ENCODE measurements at places on chromosomes 3 and 15.

DNA sequence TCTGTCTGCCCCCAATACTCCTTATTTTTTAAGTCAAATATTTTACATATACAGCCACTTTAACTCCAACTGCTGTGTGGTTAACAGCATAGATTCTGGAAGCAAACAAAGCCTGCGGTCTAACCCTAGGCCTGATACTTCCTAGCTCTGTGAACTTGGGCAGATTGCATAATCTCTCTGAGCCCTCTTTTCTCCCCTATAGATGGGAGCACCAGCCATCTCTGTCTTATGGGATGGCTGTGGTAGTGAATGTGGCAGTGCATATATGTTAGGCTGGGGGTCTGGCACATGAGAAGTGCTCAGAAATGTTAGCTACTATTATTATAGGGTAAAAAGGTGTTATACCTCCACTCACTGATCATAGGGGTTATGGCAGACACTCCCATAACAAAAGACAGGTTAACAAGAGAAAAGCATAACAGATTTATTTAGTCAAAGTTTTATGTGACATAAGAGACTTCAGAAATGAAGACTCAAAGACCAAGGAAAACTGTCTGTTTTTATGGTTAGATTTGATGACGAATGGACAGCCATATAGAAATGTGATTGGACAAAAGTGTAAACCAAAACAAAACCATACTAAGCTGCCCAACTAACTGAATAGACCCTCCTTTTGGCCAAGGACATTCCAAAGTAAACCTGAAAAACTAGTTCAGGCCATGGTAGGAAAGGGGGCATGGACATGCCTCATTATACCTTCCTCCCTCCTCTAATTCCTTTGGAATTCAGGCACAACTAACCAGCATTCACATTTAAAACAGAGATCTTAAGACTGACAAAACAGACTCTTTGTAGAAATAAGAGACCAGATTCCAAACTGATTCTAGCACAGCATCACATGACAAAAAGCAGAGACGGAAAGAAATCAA lies 53.9 kb upstream of the DAZL start:
- DNase-seq: no peak

- no peak for DNase-seq
These were observed 45.3 kb downstream of the HCN4 start for GRCh38 chr15:73323374-73323955.

DNA sequence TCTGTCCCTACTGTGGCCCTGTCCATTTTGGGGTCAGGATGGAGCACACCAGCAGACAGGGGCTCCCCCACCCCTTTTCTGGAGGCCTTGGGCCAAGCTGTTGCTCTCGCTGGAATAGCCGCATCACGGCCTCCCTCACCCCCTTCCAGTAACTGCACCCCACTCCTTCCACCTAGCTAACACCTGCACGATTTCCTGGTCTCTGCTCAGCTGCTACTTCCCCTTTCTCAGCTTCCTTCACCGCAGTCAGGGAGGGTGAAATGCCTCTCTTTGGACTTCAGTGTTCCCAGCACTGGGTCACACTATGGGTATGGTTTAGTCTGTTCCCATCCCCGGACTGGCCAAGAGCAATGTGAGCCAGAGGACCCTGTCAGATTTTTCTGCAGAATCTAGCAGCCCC lies 400.2 kb downstream of the MCTP2 start:
- no peak for DNase-seq

- no peak for DNase-seq
These were observed 75.3 kb downstream of the ZNF609 start for GRCh38 chr15:64535460-64536243.

DNA sequence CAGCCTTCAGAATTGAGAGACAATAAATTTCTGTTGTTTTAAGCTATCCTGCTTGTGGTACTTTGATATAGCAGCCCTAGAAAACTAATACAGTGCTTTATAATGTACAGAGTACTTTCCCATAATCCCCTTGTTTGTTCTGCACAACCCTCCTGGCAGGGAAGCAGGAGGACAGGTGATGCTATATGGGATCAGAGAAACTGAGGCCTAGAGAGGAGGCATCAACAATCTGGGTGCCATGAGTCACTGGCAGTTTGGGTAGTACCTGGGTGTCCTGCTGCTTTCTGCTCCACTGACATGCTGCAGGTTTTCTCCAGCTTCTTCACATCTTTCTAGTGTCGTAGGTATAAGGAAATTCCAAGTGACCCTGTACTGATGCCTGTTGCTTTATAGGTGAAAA lies 55.0 kb downstream of the CTDSPL start:
- no peak for DNase-seq

DNA sequence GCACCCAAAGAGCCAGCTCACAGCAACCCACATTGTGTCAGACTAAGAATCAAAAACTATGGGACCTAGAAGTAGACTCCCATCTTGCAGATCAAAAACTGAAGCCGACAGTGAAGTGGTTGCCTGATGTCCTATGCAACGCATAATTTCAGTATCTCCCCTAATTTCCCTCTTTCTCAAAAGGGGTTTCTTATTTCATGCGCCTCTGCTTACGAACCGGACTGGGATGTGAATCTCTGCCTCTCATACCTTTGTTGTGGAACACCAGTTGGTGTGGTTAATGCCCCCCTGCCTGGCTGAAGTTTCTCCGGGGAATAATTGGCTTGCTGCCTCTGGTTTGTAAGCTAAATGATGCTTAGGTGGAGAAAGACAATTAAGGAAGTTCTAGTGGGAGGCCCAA lies 514 bp upstream of the FAM174B start:
- DNase-seq: no peak

- DNase-seq: no peak
These were observed 10.1 kb upstream of the LRRC15 start for GRCh38 chr3:194379651-194380050.

DNA sequence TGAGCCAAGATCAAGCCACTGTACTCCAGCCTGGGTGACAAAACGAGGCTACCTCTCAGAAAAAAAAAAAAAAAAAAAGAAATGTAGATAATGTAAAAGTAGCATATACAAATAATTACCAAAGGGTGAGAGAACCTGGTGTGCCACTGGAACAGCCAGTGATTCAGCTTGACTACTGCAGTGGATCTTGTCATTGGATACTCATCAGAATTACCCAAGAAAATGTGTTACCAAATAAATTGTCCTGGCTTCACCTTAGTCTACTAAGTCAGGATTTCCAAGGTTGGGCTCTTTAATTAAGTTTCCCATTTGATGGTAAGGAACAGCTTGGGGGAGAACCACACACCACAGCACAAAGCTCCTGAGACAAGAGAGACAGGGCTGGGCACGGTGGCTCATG lies 1.5 kb downstream of the NICN1 start:
- no peak for DNase-seq

- DNase-seq: no peak
These were observed 8.3 kb downstream of the TEX264 start for GRCh38 chr3:51679318-51679717.

DNA sequence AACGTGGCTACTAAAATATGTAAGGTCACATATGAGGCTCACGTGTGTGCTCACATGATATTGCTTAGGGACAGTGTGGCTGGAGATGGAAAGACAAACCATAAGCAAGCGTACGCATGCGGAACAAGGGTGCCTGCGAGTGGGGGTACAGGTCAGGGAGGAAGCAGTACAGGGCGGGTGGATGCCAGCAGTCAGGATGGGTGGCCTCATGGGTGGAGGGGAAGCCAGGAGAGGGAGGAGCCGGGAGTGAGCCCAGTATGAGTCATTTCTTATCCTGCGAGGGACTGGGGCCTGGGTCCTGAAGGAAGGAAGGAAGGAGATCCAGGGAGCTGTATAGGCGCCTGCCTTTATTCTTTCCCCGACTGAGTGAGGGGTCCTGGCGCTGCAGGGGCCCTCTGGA lies 42.0 kb upstream of the CGNL1 start:
- no peak for DNase-seq

- no peak for DNase-seq
These were observed 155.2 kb downstream of the RBPMS2 start for GRCh38 chr15:64619880-64620839.

- no peak for DNase-seq
These were observed 116.4 kb upstream of the HES1 start for GRCh38 chr3:194019398-194020165.

DNA sequence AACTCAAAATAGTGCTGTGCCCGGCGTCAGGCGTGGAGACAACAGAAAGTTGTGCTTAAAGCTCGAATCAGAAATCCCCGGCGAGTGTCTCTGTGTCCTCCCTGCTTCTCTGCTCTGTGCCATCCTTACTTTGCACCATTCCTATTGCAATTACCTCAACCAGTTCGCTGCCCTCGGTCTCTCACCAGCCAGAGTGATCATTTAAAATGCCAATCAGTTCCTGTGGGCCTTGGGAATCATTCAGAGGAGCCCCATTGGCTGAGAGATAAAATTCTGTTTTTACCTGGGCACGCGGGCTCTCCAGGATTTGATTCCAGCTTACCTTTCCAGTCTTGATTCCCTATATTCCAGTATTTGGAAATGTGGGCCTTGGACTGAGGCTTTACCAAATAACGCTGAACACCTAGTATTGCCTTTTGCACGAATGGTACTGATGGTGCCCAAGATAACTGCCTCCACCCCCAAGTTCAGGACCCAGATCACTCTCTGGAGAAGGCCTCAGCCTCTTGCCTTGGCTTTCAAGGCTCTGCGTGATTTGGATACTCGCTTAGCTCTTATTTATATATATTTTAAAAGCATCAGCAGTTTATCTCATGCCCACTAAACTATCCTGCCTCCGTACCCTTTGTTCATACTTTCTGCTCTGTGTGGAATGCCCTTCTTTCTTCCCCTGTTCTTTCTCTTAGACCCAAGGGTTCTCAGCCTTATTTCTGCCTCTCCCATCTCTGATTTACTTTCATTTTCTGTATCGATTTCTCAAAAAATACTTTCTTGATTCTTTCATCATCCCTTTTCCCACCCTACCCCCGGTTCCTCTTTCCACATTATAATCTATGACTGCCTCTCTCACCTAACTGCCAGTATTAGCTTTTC lies 863 bp downstream of the PSMA4 start:
- peak; percentile 5 for DNase-seq

DNA sequence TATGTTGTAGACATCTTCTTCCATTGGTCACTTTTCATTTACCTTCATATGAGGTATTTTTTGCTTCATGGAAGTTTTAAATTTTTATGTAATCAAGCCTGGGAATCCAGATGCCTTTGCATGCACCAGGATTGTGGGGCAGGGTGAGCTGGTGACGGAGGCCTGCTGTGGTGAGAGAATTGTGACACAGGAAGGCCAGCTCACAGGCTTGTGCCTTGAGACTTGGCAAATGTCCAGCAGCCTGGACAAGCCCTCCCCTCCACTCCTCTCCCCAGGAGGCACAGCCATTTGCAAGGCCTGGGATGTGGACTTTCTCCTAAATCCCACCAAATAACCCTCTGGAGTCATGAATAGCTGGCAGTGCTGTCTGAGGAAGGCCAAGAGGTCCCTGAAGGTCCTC lies 67.4 kb downstream of the RHCG start:
- no peak for DNase-seq

GRCh38 chr3:179035232-179035631 lies 36.4 kb downstream of the ZMAT3 start:
- no peak for DNase-seq

DNA sequence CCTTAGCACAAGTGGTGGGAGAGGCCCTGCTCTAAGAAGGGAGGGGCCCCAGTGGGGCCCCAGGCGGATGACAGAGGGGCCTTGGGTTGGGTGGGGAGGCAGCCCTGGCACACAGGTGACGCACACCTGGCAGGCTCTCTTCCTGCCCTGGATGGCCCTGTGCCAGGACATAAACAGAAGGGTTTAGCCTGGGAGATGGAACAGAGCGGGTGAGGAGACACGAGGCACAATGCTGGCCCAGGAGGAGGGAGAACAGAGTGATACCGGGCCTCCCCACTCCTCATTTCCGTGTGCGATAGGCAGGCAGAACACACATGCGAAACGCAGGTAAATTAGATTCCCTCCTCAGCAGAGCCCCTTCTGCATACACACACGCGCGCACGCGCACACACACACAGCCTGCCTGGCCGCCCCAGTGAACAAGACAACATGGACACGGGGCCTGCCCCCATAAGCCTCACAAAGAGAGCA lies 39.8 kb downstream of the IDH2 start:
- no peak for DNase-seq

DNA sequence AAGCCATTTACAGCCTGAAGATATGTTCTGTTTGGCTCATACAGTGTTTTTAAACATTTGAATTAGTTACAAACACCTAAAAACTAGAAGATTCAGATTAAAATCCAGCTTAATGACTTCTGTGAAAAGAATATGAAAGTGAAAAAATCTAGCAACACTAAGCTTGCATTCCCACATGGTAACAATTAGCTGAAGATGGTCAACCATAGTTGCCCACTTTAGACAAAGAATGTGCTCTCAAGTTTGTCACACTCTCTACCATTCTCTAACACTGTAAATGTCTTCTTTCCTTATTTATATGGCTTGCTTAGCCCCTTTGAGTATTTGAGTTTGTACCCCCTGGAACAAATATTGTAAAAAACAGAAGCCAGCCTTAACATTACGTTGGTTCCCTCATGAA lies 32.7 kb downstream of the HDGFL3 start:
- no peak for DNase-seq

GRCh38 chr3:126630020-126630419 lies 24.9 kb downstream of the TXNRD3 start:
- DNase-seq: no peak

DNA sequence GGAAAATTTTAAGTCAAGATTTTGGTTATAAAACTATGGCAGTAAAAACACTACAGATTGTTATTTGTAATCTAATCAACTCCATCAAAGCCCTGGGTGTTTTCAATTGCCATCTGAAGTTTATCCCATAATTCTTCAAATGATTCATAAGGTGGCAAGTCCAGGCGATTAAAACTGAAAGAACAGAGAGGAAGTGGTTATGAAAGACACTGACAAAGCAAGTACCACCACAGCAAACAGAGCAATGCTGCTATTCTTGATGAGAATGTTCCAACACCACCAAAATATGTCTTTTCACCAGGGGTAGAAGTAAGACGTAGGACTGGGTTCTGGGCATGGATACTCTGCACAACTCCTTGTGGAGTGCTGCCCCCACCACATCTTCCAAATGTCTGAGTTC lies 86.9 kb upstream of the PRTG start:
- no peak for DNase-seq

GRCh38 chr15:26868029-26868685 lies 1.3 kb downstream of the GABRA5 start:
- no peak for DNase-seq

GRCh38 chr3:17761563-17761962 lies 19.1 kb upstream of the TBC1D5 start:
- DNase-seq: no peak

DNA sequence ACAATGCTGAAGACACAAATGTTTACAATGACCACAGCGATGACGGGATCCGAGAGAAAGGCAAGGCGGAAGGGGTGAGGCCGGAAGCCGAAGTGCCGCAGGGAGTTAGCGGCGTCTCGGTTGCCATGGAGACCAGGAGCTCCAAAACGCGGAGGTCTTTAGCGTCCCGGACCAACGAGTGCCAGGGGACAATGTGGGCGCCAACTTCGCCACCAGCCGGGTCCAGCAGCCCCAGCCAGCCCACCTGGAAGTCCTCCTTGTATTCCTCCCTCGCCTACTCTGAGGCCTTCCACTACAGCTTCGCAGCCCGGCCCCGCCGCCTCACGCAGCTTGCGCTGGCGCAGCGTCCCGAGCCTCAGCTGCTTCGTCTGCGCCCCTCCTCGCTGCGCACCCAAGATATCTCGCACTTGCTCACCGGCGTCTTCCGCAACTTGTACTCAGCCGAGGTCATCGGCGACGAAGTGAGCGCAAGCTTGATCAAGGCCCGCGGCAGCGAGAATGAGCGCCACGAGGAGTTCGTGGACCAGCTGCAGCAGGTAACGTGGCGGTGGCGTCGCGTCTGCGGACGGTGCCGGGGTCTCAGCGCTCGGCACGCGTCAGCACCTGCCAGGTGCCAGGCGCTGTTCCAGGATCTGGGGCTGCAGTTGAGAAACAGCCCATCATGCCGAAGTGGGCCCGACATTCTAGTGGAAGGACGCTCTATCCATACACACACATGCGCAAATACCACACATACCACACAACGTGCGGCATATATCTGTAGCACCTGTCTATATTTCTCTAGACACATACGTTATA lies at the start of gene DLEC1:
TSS of gene DLEC1 (plus strand) at position 108 of the 798 bp plus-strand sequence. CDS start at position 126, 18 bp downstream.
- no peak for DNase-seq

All from cerebellum (tissue), 4 donors.